CD4-positive, alpha-beta T cell treated with Interleukin-4 for 1 hour (primary cell): ENCODE measurements at places on chromosomes 4 and X.
A peak's percentile ranks its signal among the peaks of the same experiment; 100 is the strongest.

DNA sequence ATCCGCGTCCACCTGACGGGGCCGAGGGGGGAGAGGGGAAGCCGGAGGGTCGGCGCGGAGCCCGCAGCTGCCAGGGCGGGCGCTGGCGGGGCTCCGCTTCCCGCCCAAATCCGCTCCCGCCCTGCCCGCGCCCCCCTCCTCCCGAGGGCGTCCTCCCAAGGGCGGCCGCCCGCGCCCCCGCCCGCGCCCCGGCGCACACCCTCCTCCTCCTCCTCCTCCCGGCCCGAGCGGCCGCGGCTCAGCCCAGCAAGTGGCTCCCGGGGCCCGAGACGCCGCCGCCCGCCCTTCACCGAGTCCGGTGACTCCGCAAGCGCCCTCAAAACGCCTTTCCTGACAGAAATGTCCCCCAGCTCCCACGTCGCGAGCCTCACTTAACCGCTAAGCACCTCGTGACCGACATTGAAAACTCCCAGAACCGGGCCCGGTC lies 487 bp downstream of the HMGB2 start:
- DNase-seq: no peak

DNA sequence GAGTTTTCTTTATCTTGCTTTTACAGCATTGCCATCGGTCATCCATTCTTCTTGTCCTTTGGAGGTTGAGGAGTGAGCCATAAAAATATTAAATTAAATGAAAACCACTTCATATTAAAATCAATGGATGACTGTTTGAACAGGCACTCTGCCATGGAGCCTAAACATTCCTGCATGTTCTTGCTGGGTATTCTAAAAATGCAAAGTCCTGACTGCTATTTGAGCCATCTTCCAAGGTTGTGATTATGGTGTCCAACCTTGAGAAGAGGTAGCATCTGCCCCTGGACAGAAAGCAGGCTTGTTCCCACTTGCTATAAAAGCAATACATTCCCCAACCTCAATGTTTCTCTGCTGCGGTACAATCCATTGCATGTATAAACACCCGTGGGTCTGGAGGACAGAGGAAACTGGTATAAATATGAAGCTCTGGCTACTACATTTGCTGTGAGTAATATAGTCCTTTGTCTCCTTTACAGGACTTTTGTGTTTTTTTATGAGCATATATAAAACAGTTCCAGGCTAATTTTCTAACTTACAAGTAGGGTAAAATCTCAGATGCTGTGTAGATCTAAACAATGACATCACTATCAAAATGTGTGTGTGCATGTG lies 70.9 kb upstream of the FAT4 start:
- no peak for DNase-seq

GRCh38 chrX:85012098-85012497 lies 8.4 kb downstream of the APOOL start:
- DNase-seq: no peak

DNA sequence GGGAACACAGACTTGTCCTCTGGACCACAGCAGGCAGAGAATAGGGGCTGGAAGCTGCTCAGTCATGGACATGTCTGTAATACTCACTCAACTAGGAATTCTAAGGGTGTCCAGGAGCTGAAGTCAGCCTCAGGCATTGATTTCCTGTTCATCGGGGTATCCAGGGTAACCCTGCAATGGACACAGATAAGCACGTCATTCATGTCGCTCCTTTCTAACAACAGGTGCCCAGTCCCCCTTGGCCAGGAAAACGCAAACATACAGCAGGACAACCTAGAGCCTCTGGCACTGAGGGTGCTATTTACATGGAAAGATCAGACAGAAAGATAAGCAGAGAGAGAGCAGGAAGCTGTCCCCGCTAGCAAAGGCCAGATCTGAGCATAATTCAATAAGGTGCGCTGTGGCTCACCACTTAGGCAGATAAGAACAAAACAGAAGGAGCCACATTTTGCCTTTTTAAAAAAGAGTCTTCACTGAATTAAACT lies 21.3 kb downstream of the QDPR start:
- no peak for DNase-seq

DNA sequence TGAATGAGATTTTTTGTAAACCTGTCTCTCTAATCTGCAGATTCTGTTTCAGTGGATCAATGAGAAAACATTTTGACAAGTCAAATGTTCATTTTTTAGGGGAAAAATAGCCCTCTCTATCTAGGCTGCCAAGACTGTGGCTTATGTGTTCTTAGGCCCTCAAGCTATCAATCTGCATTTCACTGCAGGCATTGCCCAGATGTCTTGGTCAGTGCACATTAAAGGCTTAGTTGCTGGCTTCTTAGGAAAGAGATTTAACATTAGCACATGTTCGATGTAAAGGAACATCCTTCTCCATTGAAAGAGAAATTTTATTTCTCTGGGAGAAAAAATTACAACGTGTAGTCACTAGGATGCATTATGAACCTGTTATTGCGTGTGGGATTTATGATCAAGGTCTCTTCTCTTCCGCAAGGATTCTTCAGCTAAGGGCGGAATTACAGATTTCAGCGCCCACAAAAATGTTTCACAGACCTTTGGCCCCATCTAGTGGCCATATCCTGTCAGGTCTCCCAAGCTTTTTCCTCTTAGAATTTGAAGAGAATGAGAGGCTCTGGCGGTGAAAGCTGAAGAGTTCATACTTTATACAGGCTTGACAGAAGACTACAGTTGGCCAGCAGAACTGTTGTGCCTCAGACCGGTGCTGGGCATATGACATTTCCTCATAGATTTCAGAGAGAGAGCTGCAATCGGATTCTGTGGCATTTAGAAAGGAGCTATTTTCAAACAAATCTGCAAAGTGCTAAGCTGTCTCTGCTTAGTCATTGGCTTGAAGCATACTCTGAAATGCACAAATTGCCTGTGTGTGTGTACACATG lies 144.6 kb upstream of the NOCT start:
- DNase-seq: peak; percentile 48

GRCh38 chr4:148330161-148330560 lies 112.1 kb downstream of the NR3C2 start:
- no peak for DNase-seq
